ENCODE measurements at places on chromosomes 5 and 9. TPM values are rescaled to one million over a fixed set of nuclear protein-coding genes. Genes with fewer than 3 reads are reported as not detected.

RNF130 gene
- 83.9 TPM for total RNA-seq

KCNT1 gene
- total RNA-seq, result 0.54 TPM

WNT8A gene
- total RNA-seq, result not detected

FOXD1 gene
- 6.8 TPM for total RNA-seq

SARDH gene
- 1.8 TPM for total RNA-seq

GMCL2 gene
- not detected for total RNA-seq

FST gene
- total RNA-seq, result 12.6 TPM

NR2F1-AS1 gene
- 8.7 TPM for total RNA-seq

ITGA2 gene
- 4.9 TPM for total RNA-seq

TMED9 gene
- total RNA-seq, result 103 TPM

TXNDC8 gene
- total RNA-seq, result not detected

ST8SIA4 gene
- 9.0 TPM for total RNA-seq

SLC6A18 gene
- total RNA-seq, result not detected

GABBR2 gene
- not detected for total RNA-seq

Measured in thoracic aorta (tissue), 2 donors.